ENCODE measurements at places on chromosomes 2 and 18.

- DNase-seq: no peak
Observed at GRCh38 chr2:105409717-105410116, 10.9 kb upstream of the FHL2 start.

GRCh38 chr18:4193086-4193485, 262.0 kb downstream of the DLGAP1 start:
- no peak for DNase-seq

- DNase-seq: no peak
Observed at GRCh38 chr2:204824751-204825453, 279.6 kb downstream of the PARD3B start.

- DNase-seq: no peak
Observed at GRCh38 chr2:73914667-73915066, 12.0 kb upstream of the DGUOK start.

GRCh38 chr2:195338856-195339255, 318.2 kb upstream of the SLC39A10 start:
- DNase-seq: no peak

GRCh38 chr2:128311216-128311754, 7.4 kb downstream of the HS6ST1 start:
- DNase-seq: no peak

DNA sequence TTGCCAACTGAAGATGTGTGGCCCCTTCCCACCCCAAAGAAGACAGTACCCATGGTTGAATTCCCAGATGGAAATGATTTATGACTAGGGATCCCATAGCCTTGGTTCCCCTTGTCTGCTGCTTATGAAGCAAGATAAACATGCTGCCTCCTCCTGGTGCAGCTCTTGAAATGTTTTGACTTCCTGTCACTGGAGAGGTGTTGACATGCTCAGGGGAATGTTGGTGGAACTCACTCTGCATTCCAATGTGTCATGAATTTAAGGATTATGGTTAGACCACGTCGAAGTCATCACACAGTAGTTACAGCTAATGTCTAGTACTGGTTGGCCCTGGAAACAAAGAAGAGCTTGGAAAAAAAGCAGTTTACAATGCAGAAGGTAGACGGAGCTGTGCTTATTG, 69.0 kb upstream of the FAM110C start:
- DNase-seq: no peak

DNA sequence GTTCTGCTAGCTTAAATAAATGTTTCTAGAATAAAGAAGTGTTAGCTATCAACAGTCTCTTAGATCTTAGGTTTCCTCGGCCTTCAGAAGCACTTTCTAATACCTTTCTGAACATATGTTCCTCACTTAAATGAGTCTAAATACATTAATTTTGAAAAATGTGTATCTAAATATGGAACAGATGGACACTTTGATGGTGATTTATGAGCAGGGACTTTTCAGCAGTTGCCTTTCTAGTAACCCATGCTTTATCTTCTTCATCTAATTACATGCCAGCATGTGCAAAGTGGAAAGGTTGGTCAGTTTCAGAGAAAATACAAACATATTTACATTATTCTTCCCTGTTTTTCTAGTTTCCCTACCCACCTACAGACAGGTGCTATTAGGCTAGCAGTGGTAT, 797.0 kb upstream of the CHAC2 start:
- no peak for DNase-seq

DNA sequence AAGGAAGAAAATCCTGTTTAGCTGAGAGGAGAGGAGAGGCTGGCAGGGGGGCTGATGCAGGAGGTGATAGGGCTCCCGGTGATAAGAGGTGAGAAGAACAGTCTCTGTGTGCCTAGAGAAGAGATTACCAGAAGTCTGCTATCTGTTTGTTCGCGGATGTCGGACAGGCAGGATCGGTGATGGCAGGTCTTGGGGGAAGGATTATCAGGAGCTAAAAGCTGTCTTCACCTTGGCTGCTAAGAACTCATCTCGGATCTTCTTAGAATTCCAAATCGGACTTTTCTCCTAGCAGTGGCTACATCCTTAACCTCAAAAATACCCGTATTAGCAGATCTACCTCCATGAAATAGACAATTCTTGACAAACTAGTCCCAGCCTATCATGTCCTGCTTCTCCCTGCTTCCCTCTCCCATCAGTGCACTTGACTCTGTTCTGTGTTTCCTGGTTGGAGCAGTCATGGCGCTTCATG, 282.1 kb upstream of the TRIB2 start:
- no peak for DNase-seq

DNA sequence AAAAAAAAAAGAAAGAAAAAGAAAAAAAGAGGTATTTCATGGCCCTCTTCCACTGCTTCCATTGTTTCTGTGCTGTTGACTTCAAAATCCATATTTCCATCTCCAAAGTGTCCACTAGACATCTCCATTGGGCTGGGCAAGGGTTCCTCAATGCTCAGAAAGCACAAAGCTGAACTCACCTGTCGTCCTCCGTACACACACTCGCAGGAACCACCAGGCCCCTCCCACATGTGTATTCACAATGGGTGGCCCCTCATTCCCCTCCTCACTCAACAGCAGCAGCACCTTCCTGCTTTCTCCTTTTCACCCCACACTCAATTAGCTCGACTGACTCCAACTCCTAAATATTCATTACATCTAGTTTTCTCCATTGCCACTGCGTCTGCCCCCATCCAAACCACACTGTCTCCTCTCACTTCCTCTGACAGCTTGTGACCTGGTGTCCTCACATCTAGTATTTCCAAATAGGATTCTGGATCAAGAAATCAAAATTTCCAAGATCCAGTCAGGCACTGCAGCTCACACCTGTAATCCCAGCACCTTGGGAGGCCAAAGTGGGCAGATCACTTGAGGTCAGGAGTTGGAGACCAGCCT, 25.2 kb downstream of the OSBPL1A start:
- no peak for DNase-seq

GRCh38 chr2:202717598-202718310, 83.0 kb downstream of the FAM117B start:
- no peak for DNase-seq

GRCh38 chr18:8747440-8747937, 42.1 kb downstream of the MTCL1 start:
- DNase-seq: no peak

GRCh38 chr2:20352581-20353216, 2.1 kb upstream of the PUM2 start:
- DNase-seq: no peak

DNA sequence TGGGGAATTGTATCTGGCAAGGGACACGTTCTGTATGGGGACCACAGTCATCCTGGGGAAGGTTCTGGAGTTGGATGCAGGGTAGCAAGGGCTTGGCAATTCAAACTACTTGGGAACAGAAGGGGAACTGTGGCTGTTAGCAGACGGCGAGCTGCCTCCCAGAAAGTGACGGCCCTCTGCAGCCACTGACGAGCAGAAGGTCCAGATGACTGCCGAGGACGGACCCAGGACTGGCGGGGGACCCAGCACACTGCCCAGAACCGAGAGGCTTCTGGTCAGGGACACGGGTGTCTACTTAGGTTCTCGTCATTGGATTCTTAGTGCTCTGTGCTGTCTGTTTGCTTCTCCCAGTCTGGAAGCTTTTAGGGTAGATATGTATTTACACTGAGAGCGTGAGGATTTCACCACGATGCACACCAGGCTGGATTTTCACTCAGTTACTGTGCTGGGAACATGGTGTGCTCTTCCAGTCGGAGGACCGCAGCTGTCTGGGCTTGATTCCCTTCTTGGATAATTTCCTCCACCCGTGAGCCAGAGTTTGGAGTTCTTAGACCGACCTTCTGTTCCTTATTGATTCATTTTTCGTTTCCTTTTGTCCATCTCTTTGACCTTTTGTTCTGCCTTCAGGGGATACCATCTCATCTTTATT, 13.4 kb downstream of the GPR35 start:
- DNase-seq: no peak

- DNase-seq: no peak
Observed at GRCh38 chr2:59903994-59904544, 649.4 kb downstream of the BCL11A start.

DNA sequence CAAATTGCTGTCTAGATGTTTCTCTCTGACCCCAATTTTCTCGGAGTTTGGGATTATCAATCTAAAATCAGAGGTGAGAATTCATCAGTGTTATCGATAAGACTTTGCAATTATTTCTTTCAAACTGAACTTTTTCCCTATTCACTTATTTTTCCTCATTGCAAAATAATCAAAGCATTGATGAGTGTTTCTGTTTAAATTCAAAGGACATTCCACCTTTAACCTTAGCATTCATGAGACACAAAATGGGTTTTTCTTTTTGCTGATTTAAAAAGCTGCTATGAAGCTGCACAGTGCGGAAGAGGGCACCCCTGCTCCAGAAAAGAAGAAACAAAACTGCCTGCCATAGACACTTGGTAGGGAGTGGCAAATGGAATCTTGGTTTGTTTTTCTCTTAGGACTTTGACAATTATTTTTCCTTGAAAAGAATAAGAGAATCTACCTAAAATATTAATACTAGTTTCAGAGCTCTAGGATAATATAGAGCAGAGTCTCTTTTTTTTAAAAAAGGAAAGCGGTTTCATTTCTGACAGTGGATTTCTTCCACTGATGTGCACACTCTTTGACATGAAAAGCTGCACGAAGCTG, 203.4 kb downstream of the TGIF1 start:
- DNase-seq: no peak

DNA sequence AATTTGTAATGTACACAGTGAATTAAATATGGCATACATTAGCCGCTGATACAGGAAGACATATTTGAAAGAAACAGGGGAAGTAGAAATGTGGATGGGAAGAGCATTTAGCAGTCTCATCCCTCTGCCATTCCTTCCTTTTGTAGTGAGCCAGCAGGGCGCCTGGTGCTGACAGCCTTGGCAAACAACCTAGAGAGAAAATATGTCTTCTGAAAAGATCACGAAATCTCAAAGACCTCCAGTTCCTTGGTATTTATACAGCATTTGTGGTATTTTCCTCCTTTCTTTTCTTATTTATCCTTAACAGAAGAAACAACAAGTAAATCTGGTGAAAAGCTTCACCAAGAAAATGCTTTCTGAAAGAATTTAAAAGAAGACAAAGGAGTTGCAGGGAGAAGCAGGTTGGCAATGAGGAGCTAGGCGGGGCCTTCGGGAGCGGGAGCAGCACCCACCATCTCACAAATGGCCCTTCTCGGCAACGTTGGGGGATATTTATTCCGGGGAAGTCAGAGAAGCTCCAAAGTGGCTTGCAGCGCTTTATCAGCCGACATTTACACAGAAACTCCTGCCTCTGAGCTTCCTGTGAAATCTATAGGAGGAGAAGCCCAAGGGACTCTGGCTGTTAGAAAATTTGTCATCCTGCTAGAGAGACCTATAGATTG, 406.1 kb upstream of the NRP2 start:
- DNase-seq: no peak

DNA sequence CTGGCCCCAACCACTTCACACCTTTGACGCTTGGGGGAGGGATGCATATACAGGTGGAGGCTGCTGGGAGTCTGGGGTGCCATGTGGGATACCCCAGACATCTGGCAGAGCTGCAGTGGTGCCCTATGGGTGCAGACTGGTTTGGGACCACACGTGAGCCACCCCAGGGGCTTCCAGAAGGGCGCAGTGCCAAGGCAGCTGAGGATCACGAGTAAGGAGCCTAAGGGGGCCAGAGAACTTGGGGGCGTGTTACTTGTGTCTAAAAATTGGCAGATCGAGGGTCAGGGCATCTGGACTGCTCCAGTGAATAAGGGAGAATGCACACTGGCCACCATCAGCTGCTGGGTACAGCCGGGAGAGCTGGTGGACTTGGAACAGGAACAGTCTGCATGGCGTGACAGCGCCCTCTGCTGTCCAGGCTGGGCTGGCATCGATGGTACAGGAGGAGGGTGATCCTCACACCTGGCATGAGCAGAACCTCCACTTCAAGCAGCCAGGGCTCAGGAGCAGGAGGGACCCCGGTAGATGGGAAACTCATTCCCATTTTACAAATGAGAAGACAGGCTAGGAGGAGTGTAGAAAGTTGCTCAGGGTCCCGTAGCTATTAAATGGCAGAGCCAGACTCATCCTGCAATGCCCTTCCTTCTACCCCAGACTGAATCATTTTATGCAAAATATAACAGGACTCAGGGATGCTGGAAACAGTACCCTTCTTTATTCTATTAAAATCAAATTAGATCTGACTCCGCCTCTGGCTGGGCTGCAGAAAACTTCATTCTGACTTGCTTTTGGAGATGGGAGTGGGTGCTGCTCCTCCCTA, 60.4 kb downstream of the ATOH8 start:
- DNase-seq: peak; percentile 53
